ENCODE measurements at places on chromosomes 16 and 17.

DNA sequence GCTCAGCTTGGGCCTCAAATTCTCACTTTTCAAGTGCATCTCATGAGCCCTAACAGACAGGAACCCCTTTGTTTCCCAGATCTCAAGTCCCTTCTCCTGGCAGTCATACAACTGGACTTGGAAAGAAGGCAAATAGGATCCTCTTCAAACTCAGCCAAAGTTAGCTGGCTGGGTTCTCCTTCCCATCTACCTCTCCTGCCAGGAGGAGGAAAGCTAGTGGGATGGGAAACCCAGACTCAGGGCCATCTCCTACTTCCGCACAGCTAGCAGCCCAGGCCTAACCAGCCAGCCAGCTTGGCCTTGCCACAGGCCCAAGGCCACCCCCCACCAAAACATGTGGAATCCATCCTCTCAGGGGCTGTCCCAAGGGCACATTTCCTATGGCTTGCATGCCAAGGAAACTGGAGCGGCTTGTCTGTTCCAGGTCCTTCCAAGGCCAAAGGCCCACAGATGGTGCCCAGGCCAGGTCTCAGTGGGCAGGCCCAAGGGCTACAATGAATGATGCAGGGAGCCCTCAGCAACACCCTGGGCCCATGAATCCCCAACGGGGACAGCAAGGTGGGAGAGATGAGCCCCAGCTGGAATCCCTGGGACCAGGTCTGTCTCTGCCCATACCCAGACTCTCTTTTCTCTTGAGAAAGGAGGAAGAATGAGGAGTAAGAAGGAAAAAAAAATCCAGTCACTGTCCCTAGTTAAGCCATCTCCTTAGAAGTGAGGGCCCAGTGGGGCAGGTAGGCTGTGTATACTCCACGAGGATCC lies 1.7 kb downstream of the SMARCD2 start:
- no peak for DNase-seq

DNA sequence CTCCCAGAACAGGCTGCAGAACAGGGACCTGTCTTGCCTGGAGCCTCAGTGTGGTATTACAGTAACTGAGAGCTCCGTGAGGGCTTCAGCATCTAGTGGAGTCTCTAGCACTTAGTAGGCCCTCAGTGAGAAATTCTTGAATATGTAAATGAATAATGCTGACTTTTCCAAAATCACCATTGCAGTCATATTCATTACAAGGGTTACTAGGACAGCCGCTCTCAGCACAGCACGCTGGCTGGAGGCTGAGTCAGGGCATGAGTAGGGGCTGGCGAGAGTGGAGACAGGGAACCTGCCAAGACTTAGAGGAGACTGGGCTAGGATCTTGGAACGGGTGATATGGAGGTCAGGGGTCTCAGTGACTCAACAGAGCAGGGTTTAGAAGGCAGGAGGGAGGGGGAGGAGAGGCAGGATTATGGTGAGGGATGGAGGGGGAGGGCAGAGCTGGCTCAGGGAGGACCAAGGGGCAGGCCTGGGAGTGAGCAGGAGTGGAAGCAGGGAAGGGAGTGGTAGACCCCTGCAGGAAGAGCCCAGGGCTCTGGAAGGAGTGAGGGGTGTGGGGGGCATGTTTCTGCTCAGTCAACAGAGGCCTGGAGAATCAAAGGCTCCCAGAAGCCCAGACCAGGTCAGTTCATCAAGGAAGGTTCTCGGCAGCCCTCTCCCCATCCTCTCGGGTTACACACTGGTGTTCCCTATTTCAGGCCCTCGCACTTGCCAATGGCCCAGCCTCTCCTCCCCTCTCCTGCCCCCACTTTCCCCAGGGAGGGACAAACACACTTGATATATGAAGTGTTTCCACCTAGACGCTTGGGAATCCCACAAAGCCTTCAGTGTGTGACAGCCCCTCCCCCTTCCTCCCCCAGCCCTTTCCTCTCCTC lies 42.3 kb downstream of the FZD2 start:
- DNase-seq, result peak; percentile 58

DNA sequence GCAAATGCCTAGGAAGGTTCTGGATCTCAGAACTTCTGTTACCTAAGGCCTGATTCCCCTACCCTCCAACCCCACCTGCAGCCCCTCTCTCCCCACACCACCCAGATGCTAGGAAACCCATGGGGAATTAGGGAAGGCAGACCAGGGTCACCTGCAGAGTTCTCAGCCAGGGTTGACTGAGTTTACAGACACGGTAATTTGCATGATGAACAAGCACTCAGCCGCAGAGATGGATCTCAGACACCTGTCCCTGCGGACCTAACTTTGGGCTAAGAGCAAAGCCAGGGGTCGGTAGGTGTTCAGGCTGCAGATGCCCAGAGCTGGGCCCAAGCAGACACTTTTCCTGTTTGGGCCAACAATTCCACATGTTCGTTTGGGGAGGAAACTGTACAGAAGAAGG lies 2.9 kb downstream of the ABI3 start:
- DNase-seq, result no peak

- DNase-seq, result peak; percentile 92
Measured at GRCh38 chr17:73311781-73312641, at the start of gene CDC42EP4. Gene CDC42EP4, minus strand, starts transcription at chr17:73312001. Its CDS starts 25,501 bp downstream, at chr17:73286500.

DNA sequence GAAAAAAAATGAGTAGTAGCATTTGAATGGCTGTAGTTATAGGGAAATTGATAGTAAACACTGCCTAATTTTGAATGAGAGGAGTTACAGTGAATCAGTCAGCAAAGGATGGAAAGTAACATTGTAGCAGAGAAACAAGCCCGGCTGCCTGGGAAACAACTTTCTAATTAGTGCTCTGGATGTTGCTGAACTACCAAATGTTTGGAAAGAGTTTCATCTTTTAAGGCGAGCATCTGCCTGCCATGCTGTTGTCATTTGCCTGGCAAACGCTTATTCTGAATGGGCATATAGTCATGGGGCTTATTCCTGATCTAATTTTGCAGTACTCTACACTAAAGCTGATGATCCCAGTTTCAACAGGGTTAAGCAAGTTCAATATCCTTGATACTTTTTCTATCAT lies 138.6 kb downstream of the CDH11 start:
- DNase-seq, result no peak

DNA sequence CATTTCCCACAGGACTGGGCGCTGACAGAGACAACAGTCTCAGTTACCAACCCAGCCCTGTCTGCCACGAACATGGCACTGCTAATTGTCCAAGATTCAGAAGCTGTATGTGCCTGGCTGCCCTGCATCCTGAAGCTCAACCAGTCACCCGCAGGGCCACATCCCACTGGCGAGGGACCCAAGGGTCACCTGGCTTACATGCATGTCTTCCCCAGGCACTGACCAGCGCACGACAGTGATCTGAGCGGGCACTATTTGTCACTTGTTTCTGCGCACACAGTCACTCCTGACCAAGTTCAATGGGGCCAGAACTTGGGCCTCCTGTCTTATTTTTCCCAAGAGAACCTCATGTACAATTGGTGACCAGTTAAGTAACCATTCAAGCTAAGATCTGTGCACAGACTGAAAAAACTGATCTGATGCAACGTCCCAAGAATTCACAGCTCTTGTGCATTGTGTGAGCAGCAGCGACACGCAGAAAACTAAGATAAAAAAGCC lies 13.1 kb downstream of the USP7 start:
- no peak for DNase-seq

- DNase-seq, result no peak
Measured at GRCh38 chr16:11245988-11246387, 10.0 kb downstream of the SOCS1 start.

- DNase-seq, result no peak
Measured at GRCh38 chr17:33124185-33124584, 132.5 kb downstream of the SPACA3 start.

DNA sequence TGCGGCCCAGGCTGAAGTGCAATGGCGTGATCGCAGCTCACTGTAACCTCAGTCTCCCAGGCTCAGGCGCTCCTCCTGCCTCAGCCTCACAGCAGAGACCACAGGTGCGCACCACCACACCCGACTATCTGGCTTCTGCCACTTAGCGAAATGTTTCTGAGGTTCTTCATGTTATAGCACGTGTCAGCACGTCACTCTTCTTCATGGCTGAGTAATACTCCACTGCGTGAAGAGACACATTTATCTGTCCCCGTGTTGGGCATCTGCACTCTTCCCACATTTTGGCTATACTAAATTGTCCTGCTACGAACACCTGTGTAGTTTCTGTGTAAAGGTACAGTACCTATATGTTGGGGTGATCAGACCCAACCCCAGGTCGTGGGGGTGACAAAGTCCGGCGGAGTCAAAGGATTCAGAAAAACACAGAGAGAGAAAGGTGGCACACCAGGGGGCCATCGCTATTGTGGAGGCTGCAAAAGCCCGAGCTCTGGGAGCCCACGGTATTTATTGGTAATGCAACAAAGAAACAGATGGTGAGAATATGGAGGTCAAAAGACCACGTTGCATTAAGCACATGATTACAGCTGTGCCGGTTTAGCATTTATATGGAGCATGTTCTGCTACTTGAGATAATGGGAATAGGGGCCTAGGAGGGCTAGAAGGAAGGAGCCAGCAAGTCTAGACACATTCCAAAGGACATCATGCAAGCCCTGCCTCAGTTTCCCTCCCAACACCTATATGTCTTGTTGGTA lies 851 bp upstream of the DPEP1 start:
- no peak for DNase-seq

DNA sequence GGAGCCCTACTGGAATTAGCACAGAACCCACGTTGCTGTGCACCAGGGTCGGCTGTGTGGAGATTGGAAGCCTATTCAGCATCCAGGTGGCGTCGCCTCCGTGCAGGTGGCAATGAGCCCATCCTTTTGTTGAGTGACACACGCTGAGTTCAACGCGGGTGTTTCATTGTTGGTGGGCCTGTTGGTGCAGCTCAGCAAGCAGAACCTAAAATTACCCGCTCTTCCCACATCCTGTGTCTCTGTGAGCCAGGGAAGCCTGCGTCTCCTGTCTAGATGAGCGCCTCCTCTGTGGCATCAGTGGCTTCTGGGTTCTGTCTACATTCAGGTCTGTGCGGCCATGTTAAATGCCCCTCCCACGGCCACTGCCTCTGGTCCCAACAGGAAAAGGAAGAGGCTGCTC lies 14.5 kb downstream of the CD2BP2 start:
- no peak for DNase-seq

DNA sequence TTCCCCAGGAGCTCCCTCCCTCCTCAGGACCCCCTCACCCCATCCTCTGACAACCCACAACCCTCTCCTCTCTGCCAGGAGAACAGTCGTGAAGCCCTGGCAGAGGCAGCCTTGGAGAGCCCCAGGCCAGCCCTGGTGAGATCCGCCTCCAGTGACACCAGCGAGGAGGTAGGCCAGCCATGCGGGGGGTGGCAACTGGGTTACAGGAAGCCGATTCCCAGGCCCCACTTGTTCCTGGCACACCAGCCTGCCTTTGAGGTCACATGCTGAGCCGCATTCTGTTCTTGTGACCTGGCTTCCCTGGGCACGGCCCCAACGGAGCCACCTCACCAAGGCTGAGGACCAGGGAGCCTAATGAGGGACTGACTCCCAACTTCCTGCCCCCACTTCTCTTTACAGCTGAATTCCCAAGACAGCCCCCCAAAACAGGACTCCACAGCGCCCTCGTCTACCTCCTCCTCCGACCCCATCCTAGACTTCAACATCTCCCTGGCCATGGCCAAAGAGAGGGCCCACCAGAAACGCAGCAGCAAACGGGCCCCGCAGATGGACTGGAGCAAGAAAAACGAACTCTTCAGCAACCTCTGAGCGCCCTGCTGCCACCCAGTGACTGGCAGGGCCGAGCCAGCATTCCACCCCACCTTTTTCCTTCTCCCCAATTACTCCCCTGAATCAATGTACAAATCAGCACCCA lies 7.9 kb downstream of the NAT9 start:
- DNase-seq, result no peak

- DNase-seq, result no peak
Measured at GRCh38 chr17:27473748-27474609, 17.7 kb downstream of the KSR1 start.

- no peak for DNase-seq
Measured at GRCh38 chr17:71753070-71753469, 367.8 kb upstream of the SOX9 start.

- DNase-seq, result no peak
Measured at GRCh38 chr16:50270510-50271147, 4.3 kb downstream of the ADCY7 start.

GRCh38 chr17:48620461-48621139 lies 5.5 kb upstream of the HOXB8 start:
- no peak for DNase-seq

- DNase-seq, result no peak
Measured at GRCh38 chr17:81991684-81992305, 14.4 kb downstream of the ASPSCR1 start.

GRCh38 chr17:60525328-60525684 lies 736 bp downstream of the APPBP2 start:
- DNase-seq, result no peak

GRCh38 chr17:51245535-51245934 lies 14.3 kb downstream of the MBTD1 start:
- DNase-seq, result no peak

DNA sequence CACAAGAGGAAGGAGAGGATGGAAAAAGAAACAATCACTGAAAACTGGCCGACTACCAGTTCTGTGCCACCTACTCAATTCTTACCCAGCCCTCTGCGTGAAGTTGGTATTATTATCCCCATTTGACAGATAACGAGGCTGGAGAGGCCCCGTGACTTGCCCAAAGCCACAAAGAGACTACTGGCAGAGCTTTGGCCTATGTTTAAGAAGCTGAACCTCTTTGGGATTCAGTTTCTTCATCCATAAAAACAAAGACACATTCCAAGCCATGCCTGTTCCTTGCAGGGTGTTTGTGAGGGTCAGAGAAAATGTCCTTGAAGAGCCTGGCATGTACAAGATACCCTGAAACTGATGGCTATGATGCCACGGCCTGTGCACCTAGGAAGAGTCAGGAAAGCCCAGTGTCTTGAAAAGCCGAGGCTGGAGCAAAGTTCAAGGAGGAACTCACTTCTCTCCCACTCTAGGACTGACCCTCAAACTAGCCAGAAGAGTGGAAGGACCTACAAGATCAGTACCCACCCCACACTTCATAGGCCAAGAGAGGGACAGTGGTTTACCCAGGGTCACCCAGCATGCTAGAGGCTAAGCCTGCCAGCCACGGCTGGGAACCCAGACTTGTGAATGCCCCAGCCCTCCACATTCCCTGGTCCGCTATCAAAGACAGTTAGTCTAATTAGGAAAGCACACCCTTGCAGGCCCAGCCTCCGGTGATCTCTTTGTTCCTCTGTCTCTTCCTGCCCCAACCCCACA lies 1.6 kb upstream of the ACSF2 start:
- DNase-seq, result no peak

GRCh38 chr16:68907781-68908181 lies 64.5 kb downstream of the TANGO6 start:
- no peak for DNase-seq

- DNase-seq, result no peak
Measured at GRCh38 chr16:84199861-84200260, 8.9 kb downstream of the ADAD2 start.

GRCh38 chr16:30846649-30847402 lies 47.1 kb downstream of the BCL7C start:
- DNase-seq, result no peak

Data from amniotic stem cell (primary cell).